ENCODE measurements at places on chromosomes 2 and 18.
A peak's percentile ranks its signal among the peaks of the same experiment; 100 is the strongest.

DNA sequence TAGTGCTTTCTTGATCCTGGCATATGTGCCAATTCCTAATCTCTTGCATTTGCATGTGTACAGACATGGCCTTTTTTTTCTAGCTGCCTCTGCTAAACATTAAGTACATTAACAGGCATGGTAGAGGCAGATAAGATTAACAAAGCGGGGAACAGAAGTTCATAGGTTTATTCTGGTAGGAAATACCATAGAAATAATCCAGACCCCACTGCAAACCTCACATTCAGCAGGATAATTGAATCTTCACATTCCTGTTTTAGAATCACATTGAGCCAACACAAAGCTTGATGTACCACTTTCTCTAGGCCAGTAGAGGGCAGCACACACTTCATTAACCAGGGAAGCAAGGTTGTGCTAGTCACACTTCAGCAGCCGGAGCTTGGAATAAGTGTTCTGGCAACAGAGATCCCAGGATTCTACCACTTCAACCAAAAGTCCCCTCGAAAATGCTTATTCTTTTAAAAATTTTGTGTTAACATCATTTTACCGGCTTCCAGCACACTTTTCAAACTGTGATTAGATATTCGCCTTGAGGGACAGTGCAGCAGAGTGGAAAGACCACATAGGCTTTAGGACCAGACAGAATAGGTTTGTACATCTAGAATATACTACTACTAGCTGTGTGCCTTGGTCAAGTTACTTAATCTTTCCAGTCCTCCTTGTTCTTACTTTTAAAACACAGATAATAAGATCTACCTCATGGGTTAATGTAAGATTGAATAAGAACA is 420.2 kb upstream of the CHST9 start:
- peak; percentile 76 for DNase-seq

GRCh38 chr2:48343571-48344440 is 186.1 kb upstream of the STON1 start:
- DNase-seq, result peak; percentile 69

GRCh38 chr2:117997872-117998454 is 15.9 kb downstream of the CCDC93 start:
- DNase-seq, result no peak

DNA sequence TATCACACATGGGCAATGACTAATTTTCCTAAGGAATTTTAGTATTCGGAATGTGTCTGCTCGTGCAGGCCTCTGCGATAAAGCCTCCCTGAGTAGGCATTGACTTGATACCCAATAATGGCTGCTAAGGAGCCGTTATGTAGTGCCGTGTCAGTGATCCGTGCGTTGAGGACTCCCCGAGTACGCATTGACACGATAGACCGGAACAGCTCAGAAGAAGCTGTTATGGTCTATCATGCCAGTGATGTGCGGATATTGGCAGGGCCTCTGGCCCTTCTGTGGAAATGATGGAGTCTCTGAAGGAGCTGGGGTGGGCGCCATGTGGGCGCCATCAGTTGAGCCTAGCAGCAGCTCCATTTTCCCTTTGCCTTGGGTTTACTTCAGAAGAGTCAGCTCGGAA is 29.1 kb downstream of the ZEB2 start:
- no peak for DNase-seq

GRCh38 chr2:119180892-119181291 is 22.3 kb upstream of the C1QL2 start:
- no peak for DNase-seq

DNA sequence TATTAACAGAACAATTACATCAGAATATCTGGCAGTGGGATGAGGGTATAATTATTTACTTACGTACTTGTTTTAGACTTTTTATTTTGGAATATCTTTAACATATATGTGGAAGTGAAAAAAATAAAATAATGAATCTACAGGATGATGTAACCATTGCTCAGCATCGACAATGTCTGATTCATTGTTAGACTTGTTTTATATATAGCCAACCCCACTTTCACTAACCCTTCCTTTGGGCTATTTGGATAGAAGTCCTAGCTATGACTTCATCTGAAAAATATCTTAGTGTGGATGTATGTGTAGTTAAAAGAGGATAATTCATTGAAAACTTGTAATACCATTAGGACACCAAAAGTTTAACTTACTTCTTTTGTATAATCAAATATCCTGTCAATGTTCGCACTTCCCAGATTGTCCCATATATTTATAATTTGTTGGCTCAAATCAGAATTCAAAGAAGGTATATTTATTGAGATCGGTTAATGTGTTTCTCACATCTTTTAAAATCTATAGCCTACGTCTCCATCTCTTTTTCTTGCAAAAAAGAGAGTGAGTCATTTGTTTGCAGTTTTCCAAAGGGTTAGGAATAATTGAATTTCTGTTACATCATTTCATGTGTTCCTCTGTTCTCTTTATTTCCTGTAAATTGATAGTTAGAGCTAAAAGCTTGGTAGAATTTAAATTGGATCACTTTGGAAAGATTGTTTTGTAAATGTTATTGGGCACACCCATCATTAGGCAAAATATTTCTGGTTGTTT is 506.1 kb upstream of the FAM98A start:
- no peak for DNase-seq

GRCh38 chr2:137724912-137725311 is 239.4 kb upstream of the HNMT start:
- DNase-seq, result no peak

DNA sequence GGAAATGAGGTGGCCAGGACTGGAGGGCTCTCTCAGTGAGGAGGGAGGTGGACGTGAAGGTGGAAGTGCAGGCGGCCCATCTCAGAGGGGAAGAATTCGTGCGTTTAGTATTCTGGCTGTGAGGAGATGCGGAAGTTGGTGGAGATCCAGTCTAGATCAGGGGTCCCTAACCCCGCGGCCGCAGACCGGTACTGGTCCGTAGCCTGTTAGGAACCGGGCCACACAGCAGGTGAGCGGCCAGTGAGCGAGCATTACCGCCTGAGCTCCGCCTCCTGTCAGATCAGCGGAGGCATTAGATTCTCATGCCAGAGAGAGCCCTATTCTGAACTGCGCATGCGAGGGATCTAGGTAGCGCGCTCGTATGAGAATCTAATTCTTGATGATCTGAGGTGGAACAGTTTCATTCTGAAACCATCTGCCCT is 1.6 kb upstream of the FHOD3 start:
- no peak for DNase-seq

DNA sequence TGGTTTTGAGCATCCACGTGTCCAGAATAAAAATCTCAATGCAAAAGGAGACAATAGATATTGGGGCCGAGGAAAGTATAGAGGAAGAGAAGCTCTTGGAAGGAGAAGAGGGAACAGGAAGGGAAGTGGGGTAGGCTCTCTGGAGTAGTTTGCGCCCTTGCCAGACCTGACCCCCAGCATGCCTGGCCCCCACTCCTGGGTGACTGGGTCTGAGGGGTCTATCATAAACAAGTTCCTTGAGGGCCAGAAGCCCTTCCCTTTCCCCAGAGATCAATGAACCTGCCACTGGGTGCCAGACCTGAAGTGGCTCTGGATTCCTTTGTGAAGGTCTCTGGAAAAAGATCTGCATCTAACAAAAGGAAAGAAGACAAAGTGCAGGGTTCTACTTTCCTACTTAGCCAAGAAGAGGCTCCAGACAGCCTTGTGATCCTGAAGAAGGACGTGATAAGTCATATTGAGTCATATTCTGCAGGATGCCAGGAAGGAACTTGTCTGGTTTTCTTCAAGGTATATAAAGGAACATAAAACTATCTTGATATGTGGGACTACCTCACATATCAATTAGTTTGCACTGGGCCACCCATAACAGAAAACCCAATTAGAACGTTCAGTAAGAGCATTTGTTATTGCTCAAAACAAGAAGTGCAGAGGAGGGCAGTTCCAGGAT is 18.7 kb upstream of the ATOH8 start:
- no peak for DNase-seq

DNA sequence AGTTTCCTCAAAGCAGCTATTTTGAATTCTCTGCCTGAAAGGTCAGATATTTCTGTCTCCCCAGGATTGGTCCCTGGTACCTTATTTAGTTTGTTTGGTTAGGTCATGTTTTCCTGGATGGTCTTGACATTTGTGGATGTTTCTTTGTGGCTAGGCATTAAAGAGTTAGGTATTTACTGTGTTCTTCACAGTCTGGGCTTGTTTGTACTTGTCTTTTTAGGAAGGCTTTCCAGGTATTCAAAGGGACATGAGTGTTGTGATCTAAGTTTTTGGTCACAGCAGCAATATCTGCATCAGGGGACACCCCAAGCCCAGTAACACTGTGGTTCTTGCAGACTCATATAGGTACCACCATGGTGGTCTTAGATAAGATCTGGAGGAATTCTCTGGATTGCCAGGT is 11.8 kb downstream of the MYO3B start:
- DNase-seq, result no peak

DNA sequence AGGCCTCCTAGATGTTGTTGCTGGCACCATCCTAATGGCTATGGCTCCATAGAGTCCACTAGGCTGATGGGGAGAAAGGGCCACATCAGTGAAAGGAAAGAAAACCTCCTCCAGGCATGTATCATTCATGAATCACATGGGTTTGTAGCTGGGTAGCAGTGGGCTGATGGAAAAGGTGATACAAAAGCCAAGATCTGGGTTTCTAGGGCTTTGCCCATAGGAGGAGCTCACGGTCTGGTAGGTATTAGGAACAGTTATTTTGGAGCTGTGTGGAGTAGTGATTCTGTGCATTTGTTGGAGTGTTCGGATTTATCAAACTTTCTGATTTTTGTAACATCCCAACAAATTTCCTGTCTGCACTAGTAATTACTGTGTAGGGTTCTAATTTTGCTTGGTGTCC is 259.2 kb downstream of the SLC4A3 start:
- DNase-seq, result no peak

GRCh38 chr18:10020171-10020570 is 106.4 kb downstream of the VAPA start:
- no peak for DNase-seq

GRCh38 chr2:150689590-150689989 is 202.1 kb upstream of the RND3 start:
- DNase-seq, result no peak

GRCh38 chr2:11391942-11392266 is 47.5 kb upstream of the ROCK2 start:
- DNase-seq, result no peak

GRCh38 chr2:74552914-74553811 is 579 bp downstream of the LOXL3 start:
- no peak for DNase-seq

DNA sequence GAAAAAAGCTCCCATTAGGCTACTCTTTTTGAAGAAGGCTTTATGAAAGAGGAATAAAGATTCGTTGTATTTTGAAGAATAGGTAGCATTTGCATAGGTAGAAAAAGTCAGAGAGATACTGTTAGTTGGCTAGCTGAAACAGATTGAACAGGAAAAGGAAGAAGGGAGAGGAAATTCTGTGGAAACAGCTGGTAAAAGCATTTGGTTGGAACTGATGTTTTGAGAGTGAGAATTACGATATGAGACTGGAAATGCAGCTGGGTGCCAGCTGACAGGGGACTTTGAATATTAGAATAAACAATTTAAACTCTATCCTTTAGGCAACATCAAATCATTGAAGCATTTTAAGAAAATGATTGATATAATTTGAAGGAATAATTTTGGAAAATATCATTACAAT is 96.7 kb upstream of the CNTNAP5 start:
- no peak for DNase-seq

DNA sequence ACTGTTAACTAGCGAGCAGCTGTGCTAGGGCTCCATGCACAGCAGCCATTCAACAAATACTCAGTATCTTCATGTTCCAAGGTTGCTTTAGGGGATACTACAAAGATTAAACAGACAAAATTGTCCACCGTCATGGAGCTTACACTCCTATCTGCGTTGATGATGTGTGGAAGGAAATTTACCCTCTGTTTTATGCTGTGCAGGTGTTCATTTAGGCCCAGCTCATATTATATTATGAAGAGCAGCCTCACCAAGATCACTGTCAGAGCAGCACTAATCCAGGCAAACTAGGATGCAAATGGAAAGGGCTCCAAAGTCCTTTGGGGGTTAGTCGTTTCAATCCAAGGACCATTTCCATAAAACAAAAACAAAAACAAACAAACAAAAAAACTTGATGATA is 13.4 kb upstream of the WIPF1 start:
- no peak for DNase-seq

GRCh38 chr2:120132190-120132589 is 91.0 kb downstream of the TMEM185B start:
- no peak for DNase-seq

DNA sequence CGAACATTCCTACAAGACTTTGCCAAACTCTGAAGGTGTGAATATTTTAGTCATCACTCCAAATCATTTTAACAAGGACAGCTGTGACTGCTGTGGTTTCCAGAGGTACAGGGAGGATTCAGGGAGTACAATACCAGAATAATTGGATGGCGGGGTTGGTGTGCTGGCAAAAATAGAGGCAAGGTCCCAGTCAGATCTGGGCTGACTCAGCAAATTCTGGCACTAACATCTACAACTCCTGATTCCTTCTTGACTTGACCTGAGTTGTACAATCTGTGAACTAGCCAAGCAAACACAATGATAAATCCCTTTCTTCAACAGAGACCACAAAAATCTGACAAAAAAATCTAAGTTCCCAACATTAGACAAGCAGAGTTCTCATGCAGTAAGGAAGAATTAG is 40.4 kb downstream of the RMP24 start:
- DNase-seq, result no peak

GRCh38 chr18:23249348-23249747 is 114.1 kb downstream of the CABLES1 start:
- no peak for DNase-seq

GRCh38 chr18:39698436-39698835 is 2132.8 kb upstream of the CELF4 start:
- no peak for DNase-seq

- DNase-seq, result no peak
Measured at GRCh38 chr2:82964341-82964740, 1494.7 kb downstream of the SUCLG1 start.

GRCh38 chr2:176473177-176473576 is 203.9 kb downstream of the MTX2 start:
- peak; percentile 80 for DNase-seq

DNA sequence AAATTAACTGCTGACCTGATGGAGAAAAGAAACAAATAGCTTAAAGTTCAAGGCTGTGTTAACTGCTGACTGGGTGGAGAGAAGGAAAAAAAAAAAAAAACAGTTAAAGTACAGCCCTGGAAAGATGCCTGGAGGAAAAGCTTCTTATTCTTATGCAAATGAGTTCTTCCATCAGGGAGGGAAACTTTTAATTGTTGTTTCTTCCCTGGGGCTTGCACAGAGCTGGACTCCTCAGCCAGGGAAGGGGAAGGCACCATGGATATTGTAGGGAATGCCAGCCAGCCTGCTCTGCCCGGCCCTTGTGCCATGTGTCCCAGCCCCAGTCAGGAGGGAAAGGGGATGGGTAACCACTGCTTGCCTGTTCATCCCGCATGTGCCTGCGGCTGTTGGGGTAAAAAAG is 833.1 kb upstream of the CRIM1 start:
- DNase-seq, result no peak

Data from OCI-M1 (cell line).